Stimulated activated naive CD4-positive, alpha-beta T cell treated with Interleukin-2 at 50 U/mL for 16 hours (primary cell): ENCODE measurements at places on chromosomes 6 and 20.

DNA sequence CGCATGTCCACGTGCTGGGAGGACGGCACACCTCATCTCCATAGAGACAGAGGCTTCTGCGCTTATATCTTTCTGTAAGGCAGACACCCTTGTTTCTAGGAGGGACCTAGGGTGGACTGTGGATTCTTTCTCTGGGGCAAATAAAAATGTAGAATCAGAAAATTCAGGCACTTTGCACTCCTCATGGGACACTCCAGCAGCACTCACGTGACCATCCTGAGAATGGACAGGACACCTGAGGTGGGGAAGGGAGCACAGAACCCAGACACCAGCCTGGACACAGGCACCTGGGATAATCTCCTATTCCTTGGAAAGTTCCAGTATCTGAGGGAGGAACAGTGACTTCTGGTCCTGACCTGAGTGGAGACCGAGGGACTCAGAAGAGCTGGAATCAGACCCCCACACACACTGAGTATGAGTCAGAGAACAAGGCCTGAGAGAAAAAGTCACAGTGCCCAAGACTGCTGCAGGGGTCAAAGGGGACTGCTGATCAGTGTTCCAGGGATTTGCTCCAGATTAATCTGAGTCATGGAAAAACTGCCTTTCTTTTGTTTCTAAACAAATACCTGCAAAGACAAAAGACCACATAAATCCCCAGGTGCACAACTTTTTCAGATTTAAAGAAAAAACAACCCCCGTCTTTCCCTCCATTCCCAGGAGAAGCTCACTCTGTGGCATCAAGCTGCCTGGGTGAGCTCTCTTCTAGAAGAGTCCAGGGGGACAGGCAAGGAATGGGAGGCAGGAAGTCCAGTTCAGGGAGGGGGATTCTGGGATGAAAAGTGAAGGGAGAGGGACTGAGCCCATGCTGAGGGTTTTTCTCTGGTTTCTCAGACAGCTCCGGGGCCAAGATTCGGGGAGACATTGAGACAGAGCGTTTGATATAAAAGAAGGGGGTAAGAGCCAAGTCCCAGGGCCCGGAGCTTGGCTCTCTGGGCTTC lies 35.6 kb upstream of the MICB start:
- DNase-seq, result no peak

DNA sequence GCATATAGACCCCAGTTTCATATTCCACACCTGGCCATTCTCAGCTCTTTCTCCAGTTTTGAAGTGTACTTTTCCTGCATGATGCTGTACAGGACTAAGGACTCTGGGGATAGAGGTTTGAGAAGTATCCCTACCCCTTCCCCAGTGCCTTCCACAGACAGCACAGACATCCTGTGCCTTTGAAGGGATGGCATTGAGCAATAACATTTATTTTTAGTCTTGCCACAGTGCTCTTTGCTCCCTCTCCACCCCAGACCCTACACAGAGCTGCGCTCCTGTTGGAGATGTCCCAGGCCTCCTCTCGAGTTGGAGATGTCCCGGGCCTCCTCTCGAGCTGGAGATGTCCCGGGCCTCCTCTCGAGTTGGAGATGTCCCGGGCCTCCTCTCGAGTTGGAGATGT lies 275.8 kb downstream of the FARS2 start:
- no peak for DNase-seq

DNA sequence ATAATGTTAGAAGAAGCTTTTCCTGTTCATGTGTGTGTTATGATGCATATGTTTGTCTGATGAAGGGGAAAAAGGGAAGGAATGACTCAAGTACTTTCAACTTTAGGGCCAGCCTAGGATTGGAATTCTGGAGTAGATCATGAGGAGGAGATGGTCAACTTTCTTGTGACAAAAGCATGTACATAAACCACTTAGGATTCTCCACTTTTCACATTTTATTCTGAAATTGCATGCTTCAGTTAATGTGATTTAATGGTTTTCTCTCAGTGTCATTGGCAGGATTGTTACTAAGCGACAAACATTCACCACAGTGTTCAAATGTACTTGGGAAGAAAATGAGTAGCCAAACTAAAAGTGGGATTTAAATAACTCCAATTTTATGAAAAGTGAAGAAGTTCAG lies 80.1 kb downstream of the UTRN start:
- DNase-seq, result no peak

DNA sequence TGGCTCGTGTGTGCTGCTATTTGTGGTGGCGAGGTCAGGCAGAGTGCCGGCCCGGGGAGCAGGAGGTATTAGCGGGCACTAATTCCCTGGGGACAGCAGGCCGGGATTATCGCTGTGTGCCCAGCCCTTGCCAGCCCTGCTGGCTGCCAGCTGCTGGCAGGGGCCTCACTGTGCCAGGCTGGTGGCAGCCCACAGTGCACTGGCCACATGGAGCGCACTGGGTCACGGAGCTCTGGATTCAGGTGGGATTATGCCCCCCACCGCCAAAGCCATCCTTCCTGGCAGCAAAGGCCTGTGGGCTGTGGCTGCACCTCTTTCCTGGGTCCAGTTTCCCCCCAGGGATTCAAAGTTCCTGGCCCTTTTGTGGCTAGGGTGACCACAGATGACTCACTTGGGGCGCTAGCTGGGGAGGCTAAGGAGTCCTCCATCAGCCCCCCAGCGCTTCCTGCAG lies 59.7 kb downstream of the YTHDF1 start:
- no peak for DNase-seq

- no peak for DNase-seq
These were observed 47.2 kb upstream of the TMEM244 start for GRCh38 chr6:129908356-129908755.

DNA sequence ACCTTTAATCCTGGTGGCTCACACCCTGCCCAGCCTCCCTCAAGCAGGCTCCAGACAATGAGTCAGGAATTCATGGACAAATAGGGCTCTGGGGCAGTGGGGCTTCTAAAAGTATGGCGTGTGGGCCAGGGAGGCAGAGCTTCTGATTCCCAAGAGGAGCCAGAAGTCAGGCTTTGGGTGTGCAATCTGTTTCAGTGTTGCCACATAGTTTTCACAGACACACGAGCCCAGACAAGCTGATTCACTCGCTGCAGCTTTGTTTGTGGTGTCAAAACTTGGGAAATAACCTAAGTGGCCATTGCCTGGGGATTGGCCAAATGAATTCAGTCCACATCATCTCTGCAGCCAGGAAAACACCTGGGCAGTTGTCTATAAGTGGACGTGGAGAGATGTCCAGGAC lies 9.2 kb downstream of the PEDS1 start:
- DNase-seq, result no peak

- no peak for DNase-seq
These were observed 205.2 kb downstream of the BMP7 start for GRCh38 chr20:57061051-57061900.

GRCh38 chr6:119112812-119113530 lies 34.5 kb upstream of the FAM184A start:
- DNase-seq, result no peak

GRCh38 chr20:57628047-57628961 lies 8.1 kb upstream of the ZBP1 start:
- peak; percentile 38 for DNase-seq

- DNase-seq, result no peak
These were observed 179.2 kb upstream of the MCHR2 start for GRCh38 chr6:100173211-100173610.

DNA sequence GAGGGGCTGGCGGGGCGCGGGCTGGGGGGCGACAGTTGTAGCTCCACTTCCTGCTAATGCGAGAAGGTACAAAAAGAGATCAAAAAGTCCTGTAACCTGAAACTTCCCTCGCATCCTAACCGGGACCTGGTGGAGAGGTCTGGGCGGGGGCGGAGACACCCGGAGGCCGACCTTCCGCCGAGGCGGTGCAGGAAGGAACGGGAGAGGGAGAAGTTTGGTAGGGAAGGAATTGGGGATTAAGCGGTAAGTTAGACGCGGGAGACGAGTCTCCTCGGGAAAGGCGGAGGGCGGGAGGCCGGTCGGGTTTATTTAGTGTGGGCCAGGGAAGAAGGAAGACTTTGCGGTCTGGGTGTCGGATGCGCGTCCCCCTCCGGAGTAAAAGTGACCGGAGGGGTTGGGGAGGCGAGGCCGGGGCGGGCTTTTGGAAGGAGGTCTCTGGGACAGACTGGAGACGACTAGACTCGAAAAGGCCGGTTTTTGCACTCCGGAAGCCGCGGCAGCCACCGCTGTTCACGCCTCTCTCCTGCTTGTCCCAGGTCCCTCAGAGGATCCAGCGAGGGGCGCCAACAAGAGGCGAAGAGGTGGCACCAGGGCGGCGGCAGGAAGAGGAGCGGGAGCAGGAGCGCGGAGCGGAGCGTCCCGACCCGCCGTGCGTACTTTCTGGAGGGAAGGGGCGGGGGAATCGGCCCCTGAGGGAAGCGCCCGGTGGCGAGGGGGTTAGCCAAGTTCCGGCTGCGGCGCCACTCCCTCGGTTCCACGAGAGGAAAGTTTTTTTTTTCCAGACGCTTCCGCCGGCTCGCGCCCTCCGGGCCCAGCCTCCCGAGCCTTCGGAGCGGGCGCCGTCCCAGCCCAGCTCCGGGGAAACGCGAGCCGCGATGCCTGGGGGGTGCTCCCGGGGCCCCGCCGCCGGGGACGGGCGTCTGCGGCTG lies 734 bp downstream of the TPBG start:
- DNase-seq, result no peak

DNA sequence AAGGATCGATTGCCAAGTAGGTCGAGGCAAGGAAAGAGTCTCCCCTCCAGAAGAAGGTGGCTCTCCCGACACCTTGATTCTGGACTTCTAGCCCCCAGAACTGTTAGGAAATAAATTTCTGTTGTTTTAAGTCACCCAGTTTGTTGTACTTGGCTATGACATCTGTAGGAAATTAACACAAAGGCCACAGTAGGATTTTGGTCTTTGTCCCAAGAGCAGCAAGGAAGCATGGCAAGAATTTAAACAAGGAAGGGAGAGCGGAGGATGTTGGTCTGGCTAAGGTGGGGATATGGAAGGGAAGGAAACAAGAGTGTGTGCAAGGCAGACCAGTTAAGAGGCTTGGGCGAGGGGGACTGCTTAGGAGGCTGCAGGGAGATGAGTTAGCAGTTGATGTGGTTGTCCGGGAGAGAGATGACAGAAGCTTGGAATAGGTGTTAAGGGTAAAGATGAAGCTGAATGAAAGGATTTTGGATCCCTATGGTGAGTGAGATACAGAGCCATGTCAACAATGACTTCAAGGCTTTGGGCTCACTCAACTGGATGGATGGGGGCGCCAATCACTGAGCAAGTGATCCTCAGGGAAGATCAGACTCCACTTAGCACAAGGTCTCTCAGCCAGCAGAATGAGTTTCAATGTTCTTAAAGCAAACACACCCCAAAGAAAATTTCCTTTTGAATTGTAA lies 140.5 kb upstream of the ZNF217 start:
- DNase-seq, result no peak

- no peak for DNase-seq
These were observed 74.5 kb upstream of the SRSF6 start for GRCh38 chr20:43383026-43383795.

GRCh38 chr6:37365791-37366190 lies 12.0 kb downstream of the RNF8 start:
- no peak for DNase-seq

DNA sequence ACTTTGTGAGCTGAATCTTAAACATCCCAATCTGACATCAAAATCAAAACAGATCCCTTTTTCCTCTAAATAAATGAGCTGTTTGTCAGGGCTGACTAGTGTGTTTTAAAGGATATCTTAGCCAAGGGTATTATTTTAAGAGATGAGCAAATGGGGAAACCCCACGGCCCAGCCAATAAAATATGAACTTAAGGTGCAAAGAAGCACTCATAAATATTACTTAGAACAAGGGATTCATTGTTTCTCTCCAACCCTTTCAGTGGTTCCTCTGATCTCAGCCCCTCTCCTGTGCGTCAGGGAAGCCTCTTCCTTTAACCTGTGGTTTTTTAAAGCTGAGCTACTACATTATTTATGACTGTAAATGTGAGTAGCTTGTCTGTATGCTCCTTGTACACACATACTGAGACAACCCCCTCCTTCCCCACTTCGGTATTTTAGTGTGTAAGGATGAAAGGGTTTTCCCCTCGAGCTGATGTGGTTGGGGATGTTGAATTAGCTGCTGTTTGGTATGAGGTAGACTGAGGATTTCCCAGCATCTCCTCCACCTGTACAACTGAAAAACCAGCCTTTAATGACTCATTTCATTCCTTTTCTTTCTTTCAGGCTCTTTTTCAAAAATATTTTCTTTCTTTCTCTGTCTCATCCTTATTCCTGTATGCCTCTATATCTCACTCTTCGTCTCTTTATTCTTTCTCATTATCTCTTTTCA lies 6.5 kb downstream of the BMP5 start:
- no peak for DNase-seq

GRCh38 chr6:53795340-53795701 lies 516 bp downstream of the LRRC1 start:
- no peak for DNase-seq

GRCh38 chr20:54004445-54004844 lies 65.9 kb downstream of the BCAS1 start:
- no peak for DNase-seq

- no peak for DNase-seq
These were observed 35.2 kb downstream of the JPH2 start for GRCh38 chr20:44151621-44152416.

DNA sequence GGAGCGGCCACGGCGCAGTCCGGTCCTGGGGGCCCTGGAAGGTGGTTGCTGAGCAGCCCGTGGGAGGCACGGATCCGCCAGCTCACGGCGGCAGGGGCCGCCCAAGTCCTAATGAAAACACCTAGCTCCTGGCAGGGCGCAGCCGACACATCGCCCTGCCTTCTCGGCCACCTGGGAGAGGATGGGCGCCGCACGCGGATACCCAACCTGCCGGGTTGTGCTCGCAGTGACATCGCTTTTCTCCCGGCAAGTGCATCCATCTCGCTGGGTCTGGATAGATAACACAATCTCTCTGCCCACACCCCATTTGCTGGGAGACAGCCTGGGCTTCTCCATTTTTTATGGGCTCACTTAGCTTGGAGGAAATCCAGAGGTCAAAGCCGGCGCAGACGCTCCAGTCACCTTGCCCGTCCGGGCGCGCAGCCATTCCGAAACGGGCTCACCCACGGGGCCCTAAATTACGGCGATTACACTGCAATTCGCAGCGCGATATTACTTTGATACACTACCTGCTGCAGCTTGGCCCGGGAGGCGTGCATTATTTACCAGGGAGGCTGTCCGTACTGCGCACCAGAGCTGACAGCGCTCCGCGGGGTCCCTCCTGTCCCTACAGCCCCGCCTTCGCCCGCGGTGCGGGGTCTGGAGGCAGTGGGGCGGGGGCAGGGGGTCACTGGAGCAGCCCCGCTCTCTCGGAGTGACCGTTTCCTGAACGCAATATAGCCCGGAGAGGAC lies 36.2 kb upstream of the CCDC167 start:
- DNase-seq, result no peak

DNA sequence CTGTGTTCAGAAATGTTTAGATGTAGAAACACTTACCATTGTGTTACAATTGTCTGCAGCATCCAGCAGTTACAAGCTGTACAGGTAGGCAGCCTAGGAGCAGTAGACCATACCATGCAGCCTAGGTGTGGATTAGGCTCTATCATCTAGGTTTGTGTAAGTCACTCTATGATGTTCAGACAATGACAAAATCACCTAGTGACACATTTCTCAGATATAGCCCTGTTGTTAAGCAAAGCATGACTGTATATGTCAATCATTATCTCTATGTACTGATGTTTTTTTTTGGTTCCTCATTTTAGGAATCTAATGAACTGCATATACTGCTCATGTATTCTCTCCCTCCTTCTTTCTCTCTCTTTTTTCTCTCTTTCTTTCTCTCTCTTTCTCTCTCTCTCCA lies 22.2 kb downstream of the CST8 start:
- no peak for DNase-seq

GRCh38 chr6:29736563-29736962 lies 13.3 kb downstream of the HLA-F start:
- DNase-seq, result no peak

- no peak for DNase-seq
These were observed 3.9 kb downstream of the FKBP1A start for GRCh38 chr20:1388741-1389483.
